Adrenal gland (tissue), 19 donors: ENCODE measurements at places on chromosomes 2 and 18. TPM values are rescaled to one million over a fixed set of nuclear protein-coding genes. Genes with fewer than 3 reads are reported as not detected.

The REEP1 gene
- total RNA-seq: 5.8 TPM

The COL3A1 gene
- 103 TPM for total RNA-seq

- no peak for DNase-seq
Observed at GRCh38 chr2:7825591-7826312, 856.1 kb upstream of the ID2 start.

The THSD7B gene
- not detected for total RNA-seq

GRCh38 chr2:194723446-194723845, 933.6 kb upstream of the SLC39A10 start:
- DNase-seq: no peak

- DNase-seq: no peak
Observed at GRCh38 chr2:116922414-116922813, 892.1 kb upstream of the DDX18 start.

The MC5R gene
- not detected for total RNA-seq

GRCh38 chr18:46668135-46668534, 11.1 kb upstream of the LOXHD1 start:
- no peak for DNase-seq

The ASTL gene
- not detected for total RNA-seq

- DNase-seq: no peak
Observed at GRCh38 chr2:142545036-142545435, 332.4 kb upstream of the KYNU start.

DNA sequence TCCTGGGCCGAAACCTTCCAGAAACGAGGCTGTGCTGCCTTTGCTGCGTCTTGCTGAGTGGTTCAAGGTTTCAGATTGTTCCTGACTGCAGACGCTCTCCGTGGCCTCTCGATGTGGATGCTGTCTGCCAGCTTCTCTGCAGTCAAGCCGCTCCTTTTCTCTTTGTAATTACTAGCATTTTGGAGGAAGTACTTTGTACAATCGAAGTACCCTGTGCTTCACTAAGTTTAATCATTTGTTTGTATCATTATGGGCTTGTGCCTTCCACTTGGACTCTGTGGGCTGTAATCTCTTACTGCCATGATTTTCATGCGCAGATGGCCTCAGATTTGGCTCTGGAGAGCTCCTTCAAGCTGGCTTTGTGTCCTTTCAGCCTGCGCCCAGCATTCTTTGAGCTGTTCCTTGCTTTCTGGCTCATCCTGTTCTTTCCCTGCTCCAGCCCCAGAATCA, 49.3 kb downstream of the TRAF3IP1 start:
- DNase-seq: peak; percentile 13

GRCh38 chr2:98771264-98771663, 40.3 kb upstream of the MGAT4A start:
- DNase-seq: no peak

DNA sequence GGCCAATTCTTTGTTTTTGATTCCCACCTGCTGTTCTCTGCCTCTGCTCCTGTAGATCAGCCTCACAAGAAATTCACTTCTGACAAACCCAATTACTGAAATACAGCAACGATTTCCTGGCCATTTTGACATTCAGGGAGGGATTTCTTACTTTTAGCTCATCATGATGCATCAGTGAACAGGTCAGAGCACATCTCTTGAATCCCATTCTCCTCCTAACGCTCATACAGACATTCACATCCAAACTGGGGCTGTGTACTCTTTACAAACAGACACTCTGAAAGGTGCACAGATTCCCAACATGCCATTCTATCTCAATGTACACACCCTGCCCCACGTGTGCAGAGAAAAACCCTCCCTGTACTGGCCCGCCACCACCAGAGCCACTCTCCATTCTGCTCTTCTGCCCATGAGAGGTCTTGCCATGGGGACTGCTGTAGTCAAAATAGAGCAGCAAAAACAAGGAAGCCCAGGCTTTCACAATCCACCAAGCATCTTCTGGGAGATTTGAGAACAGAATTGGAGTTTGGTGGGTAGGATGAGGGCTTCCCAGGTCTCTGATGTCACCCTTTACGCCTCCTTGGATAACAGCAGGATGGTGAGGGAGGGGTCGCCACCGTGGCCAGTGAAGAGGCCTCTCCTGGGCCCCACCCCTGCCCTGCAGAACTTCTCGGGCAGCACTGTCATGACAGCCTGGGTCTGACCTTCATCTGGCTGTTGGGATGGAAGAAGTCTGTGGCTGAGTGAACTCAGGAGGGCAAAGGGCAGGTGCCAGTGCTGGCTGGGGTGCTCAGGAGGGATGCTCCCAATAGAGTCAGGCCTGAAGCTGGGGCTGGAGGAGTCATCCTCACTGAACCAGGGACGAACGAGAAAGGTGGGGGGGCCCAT, 41.9 kb upstream of the ZFP36L2 start:
- DNase-seq: peak; percentile 34

The ABCG5 gene
- total RNA-seq: not detected

- peak; percentile 98 for DNase-seq
Observed at GRCh38 chr2:43269074-43269572, 42.7 kb upstream of the ZFP36L2 start.

- peak; percentile 90 for DNase-seq
Observed at GRCh38 chr2:176454893-176455815, 185.9 kb downstream of the MTX2 start.

DNA sequence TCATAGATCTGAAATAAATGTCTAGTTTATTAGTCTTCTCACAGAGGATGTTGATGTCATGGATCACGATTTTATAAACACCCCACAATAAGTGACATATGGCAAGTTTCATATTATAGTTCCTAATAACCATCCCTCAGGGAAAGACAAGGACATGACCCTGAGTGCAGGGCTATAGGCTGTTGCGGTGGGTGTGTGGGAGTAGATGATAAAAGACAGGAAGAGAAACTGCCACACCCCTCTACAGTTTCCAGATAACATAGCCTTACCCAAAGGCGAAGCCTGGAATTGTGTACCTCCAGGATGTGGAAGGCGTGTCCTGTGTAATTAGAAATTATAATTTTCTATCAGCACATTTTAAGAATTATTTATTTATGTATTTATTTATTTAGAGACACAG, 2.4 kb upstream of the NEDD4L start:
- no peak for DNase-seq

The TACR1 gene
- 0.95 TPM for total RNA-seq

GRCh38 chr18:64791236-64791635, 642.3 kb upstream of the LINC00305 start:
- no peak for DNase-seq

The MITD1 gene
- total RNA-seq: 17.8 TPM

- DNase-seq: no peak
Observed at GRCh38 chr2:170170281-170171040, 7.5 kb upstream of the MYO3B start.

- no peak for DNase-seq
Observed at GRCh38 chr2:215392164-215392563, 43.7 kb downstream of the FN1 start.
